Hepatocyte (in vitro differentiated cells): ENCODE measurements at places on chromosomes 16 and 17. TPM values are rescaled to one million over a fixed set of nuclear protein-coding genes. Genes with fewer than 3 reads are reported as not detected.

DNA sequence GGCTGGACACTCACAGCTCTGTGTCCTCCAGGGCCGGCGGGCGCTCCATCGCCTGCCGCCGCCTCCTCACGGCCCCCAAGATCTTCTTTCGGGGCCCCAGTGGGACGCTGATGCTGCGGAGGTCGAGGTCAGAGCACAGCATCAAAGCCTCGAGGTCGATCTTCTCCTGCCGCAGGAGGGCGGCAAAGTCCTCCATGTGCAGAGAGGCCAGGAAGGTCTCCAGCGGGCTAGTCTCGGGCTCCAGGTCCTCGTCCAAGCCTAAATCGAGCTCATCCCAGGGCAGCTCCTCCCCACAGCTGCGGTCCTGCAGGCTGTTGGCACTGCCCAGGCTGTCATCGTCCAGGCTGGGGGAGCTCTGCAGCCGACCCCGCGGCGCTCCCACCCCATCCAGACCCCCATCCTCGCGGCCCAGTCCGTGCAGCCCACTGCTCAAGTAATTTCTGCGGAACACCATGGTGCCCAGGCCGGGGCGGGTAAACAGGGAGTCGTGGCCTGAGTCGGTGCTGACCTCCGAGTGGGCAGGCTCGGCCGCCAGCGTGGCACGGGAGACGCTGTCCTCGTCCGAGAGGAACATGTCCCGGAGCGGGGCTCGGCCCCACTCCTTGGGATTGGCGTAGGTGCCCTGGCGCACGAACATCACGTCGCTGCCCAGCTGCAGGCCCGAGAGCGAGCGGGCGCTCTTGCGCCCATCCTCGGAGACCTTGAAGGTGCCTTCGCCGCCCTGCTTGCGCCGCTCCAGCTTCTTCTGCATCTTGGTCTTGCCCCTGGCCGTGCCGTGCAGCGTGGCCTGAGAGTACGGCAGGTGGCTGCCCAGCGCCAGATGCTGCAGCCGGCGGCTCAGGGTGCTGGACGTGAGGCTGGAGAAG, 3.4 kb downstream of the USH1G start:
- no peak for DNase-seq

DNA sequence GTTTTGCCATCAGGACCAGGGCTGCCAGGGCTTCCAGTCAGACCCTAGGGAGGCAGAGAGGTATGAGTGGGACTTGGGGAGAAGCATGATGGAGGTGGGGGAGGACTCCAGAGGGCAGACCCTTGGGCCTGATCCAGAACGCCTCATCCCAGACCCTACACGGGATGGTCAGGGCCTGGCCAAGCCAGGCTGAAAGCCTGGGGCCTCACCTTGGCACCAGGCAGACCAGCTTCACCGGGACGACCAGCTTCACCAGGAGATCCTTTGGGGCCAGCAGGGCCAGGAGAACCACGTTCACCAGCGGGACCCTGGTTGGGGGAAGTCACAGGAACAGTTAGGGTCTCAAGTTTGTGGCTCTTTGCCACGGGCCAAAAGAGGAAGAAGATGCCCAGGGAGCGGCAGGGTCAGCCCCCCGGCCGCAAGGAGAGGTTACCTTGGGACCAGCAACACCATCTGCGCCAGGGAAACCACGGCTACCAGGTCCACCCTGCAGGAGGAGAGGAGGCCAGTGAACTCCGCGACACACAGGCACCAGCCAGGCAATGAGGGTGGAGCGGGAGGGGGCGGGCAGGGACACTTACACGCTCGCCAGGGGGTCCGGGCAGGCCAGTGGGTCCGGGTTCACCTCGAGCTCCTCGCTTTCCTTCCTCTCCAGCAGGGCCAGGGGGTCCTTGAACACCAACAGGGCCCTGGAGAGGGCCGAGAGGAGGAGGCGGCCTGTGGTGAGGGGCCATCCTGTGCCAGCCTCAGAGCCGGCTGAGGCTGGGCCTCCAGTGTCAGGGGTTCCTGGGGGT, 7.1 kb downstream of the COL1A1 start:
- DNase-seq: no peak

GRCh38 chr16:68724797-68725196, 12.3 kb upstream of the CDH1 start:
- DNase-seq: peak; percentile 49

DNA sequence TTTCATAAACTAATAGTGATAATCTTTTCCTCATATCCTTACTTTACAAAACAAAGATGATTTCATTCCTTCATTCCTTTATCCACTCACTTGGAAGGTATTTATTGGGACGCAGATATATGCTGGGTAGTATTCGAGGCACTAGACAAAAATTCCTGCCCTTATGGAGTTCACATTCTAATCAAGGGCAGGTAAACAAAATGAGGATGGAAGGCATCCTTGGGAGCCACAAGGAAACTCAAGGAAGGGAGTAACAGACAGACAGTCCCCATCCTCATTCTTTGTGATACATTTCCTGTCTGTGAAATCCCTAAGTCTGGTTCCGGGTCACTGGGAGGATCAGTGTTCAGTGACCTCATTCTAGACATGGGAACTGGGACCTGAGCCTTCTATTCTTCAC, 45.2 kb downstream of the SLC6A2 start:
- DNase-seq: no peak

The MVP gene
- 80.0 and 121 TPM in 2 replicates for total RNA-seq

The HS3ST2 gene
- total RNA-seq: 0.17 TPM in 1 of 2 replicates, not detected in the other
